Breast epithelium (tissue), 4 donors: ENCODE measurements at places on chromosomes 3 and 15. TPM values are rescaled to one million over a fixed set of nuclear protein-coding genes. Genes with fewer than 3 reads are reported as not detected.

SYNPR gene
- total RNA-seq = not detected

ECE2 gene
- not detected for total RNA-seq

DNA sequence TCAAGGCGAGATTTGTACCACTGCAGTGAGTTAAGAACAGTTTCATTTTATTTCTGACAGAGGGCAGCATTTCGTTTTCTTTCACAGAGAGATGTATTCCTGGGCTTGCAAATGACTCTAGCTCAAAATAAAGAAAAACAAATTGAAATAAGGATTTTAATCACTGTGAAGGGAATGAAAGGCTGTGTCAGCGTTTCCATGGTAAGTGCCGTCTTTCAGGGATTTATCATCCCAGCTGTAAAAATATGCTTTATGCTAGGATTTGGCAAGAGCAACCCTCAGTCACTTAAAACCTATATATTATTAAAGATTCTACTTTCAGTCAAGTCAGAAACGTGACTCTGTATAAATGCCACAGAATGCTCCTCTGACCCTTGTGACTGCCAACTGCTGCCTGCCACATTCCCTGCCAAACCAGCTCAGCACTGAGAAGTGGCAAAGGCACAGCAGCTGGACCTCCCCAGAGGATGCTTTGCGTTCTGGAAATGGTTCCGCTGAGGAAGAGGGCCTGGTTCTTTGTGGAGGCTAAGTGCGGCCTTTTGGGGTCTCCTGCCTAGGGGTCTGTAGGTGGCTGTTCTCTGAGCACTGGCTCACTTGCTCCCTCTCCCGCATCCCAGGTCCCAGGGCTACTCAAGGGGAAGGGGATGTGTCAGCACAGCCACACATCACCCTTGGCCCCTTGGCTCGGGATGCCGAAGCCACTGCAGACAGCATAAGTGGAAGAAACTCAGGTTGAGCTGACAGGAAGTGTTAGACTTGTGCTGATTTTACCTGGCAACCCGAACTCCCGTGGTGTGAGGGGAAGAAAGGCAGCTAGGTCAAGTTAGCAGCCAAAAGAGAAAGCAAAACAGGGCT lies 56.6 kb upstream of the POMGNT2 start:
- no peak for DNase-seq

- no peak for DNase-seq
Measured at GRCh38 chr3:11001020-11001657, 8.6 kb downstream of the SLC6A1 start.

- DNase-seq = no peak
Measured at GRCh38 chr3:142459929-142460328, 12.1 kb upstream of the XRN1 start.

DNA sequence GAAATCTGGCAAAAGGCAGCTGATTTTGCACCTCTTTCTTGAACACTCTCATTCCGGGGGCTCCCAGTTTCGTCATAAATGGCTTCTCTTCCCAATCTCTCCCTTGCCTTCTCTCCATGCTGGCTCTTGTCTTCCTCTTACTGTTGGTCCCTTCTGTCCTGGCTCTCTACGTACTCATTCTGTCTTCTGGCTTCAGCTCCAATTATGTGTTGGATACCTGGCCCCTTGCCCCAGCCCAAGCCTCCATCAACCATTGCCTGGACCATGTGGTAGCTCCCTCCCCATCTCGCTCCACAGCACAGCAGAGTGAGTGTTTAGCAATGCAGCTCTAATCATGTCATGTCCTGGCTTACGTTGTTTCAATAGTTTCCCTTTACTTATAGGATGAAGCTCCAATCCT lies 21.7 kb upstream of the KY start:
- no peak for DNase-seq

DNA sequence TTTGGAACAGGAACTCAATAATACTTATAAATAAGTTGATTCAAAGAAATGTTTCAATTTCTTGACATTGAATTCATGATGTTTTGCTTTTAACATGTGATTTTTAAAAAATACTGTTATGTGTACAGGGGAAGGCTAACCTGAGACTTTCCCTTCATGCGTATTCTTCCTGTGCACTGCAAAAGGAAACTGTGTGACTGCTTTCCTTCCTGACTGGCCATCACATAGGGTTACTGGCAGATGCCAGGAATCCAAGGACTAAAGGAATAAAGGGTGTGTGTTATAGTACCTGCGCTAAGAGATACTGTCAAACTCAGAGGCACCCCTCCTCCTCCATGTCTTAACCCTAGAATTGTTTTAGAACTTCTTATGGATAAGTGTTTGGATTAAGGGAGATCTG lies 236.0 kb downstream of the UBE2E2 start:
- DNase-seq = no peak

CFAP100 gene
- not detected for total RNA-seq

DNA sequence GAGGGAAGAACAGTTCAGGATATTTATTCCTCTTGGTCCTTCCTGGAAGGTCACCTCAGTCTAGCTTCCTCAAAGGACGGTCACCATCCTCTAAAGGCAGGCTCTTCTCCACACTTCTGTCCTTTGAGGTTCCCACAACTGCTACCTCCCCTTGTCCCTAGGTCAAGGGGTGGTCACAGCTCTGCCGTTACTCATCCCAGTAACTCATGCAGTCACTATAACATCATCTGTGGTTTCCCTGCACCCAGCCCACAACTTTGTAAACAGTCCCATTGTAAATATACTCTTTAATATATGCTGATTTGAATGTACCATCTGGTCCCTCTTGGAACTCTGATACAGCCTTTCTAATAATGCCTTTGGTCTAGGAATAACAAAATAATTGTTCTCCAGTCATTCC lies 887.4 kb downstream of the FHIT start:
- no peak for DNase-seq

DNA sequence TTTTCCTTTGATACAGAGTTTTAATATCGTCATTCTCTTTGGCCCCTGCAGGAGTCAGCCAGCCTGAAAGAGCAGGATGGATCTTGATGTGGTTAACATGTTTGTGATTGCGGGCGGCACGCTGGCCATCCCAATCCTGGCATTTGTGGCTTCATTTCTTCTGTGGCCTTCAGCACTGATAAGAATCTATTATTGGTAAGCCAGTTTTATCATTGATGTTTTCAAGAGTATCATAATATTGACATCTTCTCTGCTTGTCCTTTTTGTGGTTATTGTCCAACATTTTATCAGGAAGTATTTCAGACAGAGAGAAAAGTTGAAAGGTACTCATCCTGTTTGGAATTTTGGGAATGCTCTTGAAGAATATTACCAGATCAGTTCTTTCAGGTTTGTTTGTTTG lies 18.9 kb downstream of the ABHD6 start:
- no peak for DNase-seq

GPR149 gene
- total RNA-seq = not detected

DNA sequence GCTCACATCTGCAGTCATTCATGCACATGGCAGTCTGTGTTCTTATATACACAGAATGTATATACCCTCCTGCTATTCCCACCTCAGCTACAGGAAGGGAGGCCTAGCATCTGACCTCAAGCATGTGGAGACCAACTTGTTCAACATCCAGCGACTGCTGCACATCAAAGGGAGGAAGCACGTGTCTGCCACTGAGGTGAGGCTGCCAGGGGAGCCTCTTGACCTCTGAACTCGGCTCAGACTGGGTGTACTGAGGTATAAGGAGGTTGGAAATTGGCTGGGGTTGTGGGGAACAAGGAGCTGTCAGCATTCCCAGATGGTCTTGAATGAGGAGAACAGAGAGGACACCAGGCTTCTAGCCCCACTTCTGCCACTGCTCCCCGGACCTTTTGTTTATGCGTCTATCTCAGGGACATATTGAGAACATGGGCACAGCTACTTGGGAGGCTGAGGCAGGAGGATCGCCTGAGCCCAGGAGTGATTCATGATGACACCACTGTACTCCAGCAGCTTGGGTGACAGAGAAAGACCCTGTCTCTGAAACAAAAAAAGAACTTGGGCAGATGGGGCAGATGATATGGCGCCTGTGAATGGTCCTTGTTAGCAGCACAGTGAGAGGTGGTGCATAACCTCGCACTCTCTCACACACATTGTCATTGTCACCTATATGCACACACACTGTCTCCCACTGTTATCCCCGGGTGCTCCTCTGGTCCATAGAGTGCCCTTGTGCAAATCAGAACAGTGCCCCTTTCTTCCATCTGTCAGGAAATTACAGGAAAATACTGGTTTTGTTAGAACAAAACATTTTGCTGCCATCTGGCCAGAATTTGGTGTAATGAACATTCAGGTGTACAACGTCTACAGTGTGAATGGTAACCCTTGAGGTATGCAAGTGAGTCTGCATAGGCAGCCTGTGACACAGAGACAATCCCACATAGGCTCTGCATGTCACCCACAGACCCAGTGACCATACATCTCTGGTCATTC lies 5.4 kb downstream of the VILL start:
- DNase-seq = peak; percentile 12

DNA sequence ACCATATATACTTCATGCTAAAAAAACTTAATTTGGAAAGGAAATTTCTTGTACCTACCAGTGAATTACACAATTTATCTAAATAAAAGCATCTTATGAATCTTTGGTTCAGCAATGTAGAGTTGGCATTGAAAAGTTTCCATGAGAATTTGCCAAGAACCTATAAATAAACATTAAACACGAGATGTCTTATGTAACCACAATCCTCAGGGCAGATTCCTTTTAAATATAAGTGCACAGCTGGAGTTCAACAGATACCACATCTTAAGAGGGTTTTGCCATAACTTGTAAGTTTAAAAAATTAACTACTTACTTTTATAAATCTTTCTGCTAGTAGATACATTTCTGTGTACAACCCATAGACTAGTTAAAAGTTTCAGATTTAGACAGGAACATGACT lies 499.3 kb upstream of the ARRDC4 start:
- no peak for DNase-seq

DNA sequence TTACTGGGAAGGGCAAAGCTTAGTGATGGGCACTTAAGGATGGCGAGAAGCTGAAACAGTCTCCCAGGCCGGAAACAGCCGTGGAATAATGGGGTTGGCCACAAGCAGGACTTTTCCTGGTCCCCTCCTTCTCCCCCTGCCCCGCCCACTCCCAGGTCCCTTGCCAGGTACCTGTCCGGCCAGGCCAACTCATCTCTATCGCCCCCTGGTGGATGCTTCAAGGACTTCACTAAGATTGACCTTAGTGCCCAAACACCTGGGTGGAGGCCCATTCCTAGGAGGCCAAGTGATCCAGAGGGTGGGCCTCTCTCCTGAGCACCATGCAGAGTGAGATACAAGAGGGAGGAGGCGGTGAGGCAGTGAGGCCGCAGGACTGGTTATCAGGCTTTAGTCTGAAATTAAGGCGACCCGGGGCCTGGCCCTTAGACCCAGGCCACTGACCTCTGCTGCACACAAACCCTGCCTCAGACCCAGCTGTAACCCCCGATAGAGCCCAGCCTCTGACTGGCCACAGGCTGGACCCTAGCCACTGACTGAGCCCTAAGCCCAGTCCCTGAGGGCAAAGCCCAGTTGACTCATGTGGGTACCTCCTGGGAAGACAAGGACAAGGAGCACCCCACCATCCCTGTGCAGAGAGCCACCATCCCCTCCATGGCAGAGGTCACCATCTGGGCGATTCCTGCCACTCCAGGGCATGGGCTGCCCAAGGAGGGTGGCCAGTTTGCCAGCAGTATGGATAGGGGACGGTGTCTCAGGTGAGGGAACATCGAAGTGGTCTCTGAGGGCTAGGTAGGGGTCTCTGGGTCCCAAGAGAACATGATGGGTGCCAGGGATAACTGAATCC lies 37.6 kb downstream of the VIPR1 start:
- DNase-seq = peak; percentile 54
